ENCODE measurements at places on chromosomes 6 and 20. TPM values are rescaled to one million over a fixed set of nuclear protein-coding genes. Genes with fewer than 3 reads are reported as not detected.

GRCh38 chr20:32325706-32326503 is 32.2 kb upstream of the ASXL1 start:
- DNase-seq = peak; percentile 65

The DACT2 gene
- not detected for total RNA-seq

GRCh38 chr20:10800288-10800687 is 126.5 kb upstream of the JAG1 start:
- DNase-seq = no peak

DNA sequence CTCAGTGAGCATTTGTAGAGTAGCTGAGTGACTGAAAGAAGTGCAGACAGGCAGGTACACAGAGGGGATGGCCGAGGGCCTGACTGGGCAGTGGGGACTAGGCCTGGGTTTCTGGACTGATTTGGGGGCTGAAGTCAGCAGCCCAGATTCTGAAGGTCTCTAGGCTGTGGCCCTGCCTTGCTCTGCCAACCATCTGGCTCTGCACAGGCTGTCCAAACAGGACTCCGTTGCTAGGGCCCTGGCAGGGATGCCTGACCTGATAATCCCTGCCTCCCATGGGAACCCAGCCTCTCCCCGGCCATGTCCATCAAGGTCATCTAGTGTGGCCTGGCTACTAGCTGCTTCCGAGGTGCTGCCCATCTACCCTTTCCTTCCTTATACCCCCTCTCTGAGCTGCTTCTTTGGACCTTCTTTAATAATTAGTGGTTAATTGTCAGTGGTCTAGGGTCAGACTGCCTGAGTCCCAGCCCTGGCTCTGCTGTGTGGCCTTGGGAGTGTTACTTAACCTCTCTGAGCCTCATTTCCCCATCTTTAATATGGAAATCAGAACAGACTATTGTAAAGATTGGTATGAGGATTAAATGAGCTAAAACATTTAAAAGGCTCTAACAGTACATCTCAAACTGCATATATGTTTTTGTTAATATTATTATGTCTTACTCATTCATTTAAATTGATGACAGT is 137.9 kb downstream of the VEGFA start:
- DNase-seq = no peak

DNA sequence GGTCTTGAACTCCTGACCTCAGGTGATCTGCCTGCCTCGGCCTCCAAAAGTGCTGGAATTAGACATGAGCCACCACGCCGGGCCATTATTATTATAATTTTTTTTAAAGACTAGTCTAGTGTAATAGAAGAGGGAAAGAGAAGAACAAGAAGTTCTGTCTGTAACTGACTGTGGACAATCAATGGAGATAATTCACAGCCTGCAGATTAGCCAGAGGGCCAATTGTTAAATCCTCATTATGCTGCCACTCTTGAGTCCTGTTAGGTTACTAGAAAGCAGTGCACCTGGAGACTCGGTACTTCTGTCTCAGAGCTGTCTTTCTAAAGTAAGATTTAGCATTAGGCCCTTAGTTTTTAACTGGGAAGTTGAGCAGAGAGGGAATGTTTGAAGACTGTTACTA is 37.5 kb downstream of the CARMIL1 start:
- no peak for DNase-seq

GRCh38 chr20:54237116-54237943 is 29.4 kb downstream of the PFDN4 start:
- no peak for DNase-seq

GRCh38 chr6:14468647-14469321 is 351.2 kb downstream of the CD83 start:
- DNase-seq = no peak
